Stimulated activated naive B cell treated with anti-CD40 and anti-IgM and Interleukin-4, amounts not matched to agents 10 μg/mL and 1 μg/mL and 100 μg/mL, for 72 hours (primary cell): ENCODE measurements at places on chromosomes 11 and 22.

DNA sequence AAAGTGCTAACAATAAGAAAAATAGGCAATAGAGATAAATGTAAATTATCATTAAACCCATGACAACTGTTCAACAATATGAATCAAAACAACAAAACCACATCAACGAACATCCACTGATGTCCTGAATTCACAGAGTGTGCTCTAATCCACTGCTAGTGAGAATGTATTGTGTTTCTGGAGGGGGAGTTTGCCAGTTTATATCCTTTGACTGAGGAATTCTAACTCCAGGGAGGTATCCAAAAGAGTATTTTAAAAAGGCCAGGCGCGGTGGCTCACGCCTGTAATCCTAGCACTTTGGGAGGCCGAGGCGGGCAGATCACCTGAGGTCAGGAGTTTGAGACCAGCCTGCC is 1.7 kb upstream of the WEE1 start:
- DNase-seq: no peak

- DNase-seq: no peak
Observed at GRCh38 chr11:75615751-75616150, 53.1 kb downstream of the MAP6 start.

- no peak for DNase-seq
Observed at GRCh38 chr22:19714312-19715187, at the start of gene SEPTIN5. Gene SEPTIN5, plus strand, starts transcription at chr22:19714503. Its CDS starts 86 bp downstream, at chr22:19714589.

- DNase-seq: no peak
Observed at GRCh38 chr11:22337596-22338485, at the start of gene SLC17A6. Gene SLC17A6, plus strand, starts transcription at chr11:22338381. Its CDS starts 153 bp downstream, at chr11:22338534.

DNA sequence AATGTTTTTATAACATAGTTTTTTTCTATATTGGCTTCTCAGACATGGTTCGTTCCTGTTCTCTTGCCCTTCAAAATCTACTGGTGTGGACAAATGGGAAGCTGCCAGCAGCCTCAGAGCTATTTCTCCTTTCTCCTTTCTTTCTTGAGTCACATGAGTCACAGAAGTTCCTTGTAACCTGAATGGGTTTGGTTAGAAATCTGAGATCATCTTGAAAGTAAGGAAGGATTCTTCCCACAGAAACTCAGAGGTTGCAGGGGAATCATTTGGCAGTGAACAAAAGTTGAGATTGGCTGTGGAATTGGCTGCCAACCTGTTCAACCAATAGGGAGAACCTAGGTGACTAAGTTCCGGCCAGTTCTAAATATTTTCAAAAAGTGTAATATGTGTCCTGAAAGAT is 12.5 kb downstream of the PLET1 start:
- no peak for DNase-seq

GRCh38 chr11:92489826-92490399 is 265.3 kb downstream of the FAT3 start:
- DNase-seq: no peak

GRCh38 chr11:106551744-106552673 is 466.3 kb downstream of the GUCY1A2 start:
- DNase-seq: no peak
